Activated T-helper 9 cell treated with anti-CD3 and anti-CD28 coated beads, Interleukin-2, amount 50 U/mL, for 16 hours (primary cell): ENCODE measurements at places on chromosomes 1 and 21.
A peak's percentile ranks its signal among the peaks of the same experiment; 100 is the strongest.

GRCh38 chr1:162060314-162060713 is 9.2 kb upstream of the NOS1AP start:
- no peak for DNase-seq

DNA sequence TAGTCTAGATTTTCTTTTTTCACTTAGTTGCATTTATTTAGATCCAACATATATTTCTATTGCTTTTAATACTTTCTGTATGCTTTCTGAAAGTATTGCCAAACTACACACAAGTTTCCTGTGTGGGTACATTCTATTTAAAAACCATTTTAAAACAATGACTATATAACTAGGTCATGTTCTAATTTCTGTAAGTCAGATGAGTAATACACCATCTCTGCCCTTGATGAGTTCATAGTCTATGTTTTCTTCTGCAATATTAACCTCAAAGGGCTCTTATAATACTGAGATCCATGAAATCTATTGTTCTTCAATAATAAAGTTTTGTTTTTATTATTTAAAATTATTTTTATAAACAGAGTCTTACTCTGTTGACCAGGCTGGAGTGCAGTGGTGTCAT is 68.3 kb downstream of the RNASEL start:
- no peak for DNase-seq

DNA sequence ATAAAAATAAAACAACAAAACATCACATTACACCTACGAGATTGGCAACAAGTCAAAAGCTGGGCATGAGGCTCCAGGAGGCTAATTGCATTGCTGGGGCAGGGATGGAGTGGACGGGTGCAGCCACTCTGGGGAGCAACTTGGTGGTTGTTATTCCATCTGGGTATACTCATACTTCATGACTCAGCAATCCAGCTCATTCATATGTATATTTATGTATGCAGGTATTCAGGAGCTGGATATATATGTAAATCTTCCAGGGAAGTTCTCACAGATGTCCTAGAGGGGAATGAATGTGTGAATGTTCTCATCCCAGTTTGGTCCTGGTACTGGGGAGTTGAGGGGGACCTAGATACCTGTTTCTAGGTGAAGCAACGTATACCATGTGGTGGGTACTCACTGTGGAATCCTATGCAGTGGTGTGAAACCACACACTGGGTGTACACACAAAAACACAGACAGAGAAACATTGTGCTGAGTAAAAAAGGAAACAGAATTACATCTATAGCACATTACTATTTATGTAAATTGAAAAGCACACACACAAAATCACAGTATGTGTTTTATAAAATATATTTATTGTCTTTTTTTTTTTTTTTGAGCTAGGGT is 79.7 kb upstream of the RAB4A start:
- DNase-seq: no peak

DNA sequence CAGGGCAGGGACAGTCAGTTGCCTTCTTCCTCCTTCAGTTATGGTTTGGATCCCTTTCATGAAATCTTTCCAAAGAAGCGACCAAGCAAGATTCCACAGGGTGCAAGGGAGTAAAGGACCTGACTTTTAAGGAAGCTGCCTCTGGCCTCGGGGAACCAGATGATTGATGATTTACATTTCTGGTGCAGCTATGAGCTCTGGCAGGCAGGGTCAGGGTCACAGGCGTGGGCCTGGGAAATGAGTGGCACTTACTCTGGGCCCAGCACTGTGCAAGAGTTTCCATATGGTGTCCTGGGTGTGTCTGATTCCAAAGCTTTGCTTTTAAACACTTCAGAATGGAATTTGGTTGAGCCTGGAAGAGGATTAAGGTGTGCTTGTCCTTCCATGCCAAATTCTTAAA is 7.2 kb upstream of the CRABP2 start:
- DNase-seq: no peak

GRCh38 chr1:214445831-214446614 is 105.4 kb downstream of the PTPN14 start:
- no peak for DNase-seq

DNA sequence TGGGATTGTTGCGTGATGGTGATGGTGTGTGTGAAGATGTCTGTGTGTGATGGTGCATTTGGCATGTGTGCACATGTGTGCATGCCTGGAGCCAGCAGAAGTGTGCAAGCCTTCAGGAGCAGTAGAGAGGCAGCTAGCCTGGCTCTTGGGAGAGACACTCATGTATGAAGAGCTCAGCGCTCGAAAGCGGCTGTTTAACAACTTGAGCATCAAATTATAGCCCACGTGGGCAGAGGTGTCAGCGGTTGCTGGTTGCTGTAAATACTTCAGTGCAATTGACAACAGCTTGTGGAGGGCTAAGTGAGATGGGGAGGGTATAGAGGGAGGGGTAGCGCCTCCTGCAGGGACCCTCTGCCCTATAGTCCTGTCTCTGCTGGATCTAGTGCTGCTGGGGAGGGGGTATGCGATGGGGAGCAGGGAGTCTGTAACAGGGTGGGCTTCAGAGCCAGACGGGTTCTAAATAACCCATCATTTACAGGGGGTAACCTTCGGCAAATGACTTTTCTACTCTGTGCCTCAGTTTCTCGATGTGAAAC is 21.5 kb downstream of the FOXD2 start:
- DNase-seq: no peak

DNA sequence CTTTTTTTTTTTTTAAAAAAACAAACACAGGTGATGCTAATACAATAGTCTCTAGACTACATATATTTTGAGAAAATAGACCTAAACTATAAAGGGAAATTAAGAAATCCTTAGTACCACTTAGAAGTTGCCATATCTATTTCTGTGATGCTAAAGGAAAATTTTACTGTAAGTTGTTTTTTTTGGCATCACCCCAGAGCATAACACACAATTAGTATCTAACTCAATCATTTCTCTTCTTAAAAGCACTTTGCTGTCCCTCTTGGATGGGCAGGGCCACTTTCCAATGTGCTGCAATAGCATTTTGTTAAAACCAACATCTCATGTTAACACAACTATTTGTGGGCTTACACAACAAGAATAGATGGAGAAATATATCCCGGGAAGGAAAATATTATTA is 91.9 kb downstream of the GABPA start:
- no peak for DNase-seq

GRCh38 chr1:44508397-44508745 is 103.3 kb downstream of the RNF220 start:
- no peak for DNase-seq

DNA sequence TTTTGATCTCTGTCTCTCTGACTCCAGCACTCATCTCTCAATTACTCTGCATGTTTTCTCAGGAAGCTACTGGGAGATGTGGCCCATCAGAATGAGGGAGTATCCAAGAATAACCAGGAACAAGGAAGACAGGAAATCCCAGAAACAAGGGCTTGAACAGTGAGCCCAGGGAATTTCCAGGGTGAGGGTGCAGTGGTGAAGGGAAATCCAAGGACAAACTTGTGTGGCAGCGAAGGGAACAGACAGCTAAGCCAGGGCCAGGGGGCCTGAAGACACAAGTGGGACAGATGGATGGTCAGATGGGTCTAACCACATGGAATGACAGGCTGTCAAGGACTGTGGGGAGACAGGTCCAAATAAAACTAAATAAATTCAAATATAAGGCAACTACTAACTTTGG is 121.8 kb upstream of the ERRFI1 start:
- no peak for DNase-seq

DNA sequence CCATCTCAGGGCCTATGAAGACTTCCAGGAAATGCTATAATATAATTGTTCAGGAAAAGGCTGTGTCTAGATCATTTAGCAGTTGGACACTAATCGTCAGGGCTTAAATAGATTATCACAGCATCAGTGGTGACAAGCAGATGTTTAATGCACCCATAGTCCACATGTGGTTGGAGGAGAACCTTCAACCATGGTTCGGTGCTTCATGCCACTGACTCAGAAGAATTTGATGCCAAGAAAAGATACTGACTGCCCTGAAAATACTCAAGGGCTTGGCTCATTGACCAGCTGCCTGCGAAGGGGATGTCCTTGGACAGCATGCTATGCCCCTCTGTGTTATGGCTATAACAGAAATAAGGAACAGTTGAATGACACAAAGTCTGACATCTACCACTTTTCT is 175.7 kb downstream of the HHIPL2 start:
- no peak for DNase-seq

GRCh38 chr1:68281946-68282615 is 49.8 kb upstream of the WLS start:
- DNase-seq: no peak

GRCh38 chr1:211476200-211476849 is 15.6 kb downstream of the RD3 start:
- DNase-seq: peak; percentile 57

- no peak for DNase-seq
Observed at GRCh38 chr1:81477710-81478109, 323.0 kb upstream of the ADGRL2 start.

GRCh38 chr1:193661385-193661784 is 475.0 kb upstream of the B3GALT2 start:
- no peak for DNase-seq

DNA sequence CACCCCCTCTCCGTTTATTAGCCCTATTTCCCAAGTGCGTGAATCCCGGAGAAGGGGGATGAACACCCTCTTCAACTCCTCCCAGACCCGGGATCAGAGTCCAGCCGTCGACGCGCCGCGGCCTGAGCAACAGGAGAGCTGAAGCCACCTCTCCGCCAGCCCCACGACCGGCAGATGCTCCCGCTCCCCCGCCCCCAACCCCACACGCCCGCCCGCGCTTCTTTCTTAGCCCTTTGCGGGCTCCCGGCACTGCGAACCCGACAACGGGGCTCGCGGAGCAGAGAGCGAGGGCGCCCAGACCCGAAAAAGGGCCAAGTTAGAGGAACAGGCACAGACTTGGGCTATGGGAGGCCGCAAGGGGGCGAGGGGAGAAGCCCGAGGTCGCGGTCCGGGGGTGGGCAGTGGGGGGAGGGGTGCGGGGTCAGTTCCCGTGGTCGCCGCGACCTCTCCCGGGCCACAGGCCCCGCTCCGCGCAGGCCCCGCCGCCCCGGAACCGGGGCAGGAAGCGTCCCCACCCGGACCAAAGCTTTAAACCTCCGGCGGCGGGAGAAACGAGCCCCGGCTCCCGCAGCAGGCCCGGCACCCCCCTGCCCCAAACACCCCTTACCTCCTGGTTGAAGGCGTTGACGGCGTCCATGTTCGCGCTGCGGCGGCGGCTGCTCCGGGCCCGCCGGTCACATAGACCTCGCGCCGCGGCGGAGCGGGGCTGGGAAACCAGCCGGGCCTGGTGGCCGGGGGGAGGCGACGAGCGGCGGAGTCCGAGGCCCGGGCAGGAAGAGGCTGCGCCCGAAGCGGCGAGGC is 662 bp downstream of the SCAF4 start:
- peak; percentile 36 for DNase-seq

DNA sequence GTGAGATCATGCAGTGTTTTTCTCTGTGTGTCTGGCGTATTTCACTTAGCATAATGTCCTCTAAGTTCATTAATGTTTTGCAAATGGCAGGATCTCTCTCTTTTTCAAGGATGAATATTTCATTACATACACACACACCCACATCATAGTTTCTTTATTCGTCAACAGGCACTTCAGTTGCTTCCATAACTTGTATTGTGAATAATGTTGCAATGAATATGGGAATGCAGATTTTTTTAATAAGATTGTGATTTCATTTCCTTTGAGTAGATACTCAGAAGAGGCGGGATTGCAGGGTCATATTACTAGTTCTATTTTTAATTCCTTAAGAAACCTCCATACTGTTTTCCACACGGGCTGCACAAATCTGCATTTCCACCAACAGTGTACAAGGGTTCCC is 134.0 kb downstream of the CLEC20A start:
- no peak for DNase-seq
